ENCODE measurements at places on chromosomes 7 and 10.

- no peak for DNase-seq
These were observed 128.1 kb downstream of the BAMBI start for GRCh38 chr10:28805390-28805789.

GRCh38 chr7:24982917-24983316 is 2.9 kb upstream of the OSBPL3 start:
- DNase-seq, result no peak

DNA sequence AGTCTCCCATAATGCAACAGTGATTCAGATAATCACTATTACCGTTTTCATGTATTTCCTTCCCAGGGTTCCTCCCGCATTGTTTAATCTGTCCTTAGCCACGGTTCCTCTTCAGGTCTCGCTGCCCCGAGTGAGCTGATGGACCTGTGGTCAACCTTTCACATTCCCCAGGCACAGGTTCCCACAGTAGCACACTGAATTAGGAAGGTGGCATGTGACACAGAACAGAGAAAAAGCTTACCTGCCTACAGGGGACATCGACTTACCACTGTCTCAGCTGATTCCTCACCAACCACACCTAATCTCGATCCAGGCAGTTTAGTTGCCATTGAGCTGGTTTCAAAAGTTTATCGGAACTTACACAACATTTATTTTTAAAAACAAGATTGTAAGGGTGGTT is 72.2 kb downstream of the MTURN start:
- no peak for DNase-seq

GRCh38 chr7:116591202-116592040 is 66.6 kb downstream of the CAV1 start:
- no peak for DNase-seq

- peak; percentile 91 for DNase-seq
These were observed 169.3 kb downstream of the SH3PXD2A start for GRCh38 chr10:103685880-103686669.

DNA sequence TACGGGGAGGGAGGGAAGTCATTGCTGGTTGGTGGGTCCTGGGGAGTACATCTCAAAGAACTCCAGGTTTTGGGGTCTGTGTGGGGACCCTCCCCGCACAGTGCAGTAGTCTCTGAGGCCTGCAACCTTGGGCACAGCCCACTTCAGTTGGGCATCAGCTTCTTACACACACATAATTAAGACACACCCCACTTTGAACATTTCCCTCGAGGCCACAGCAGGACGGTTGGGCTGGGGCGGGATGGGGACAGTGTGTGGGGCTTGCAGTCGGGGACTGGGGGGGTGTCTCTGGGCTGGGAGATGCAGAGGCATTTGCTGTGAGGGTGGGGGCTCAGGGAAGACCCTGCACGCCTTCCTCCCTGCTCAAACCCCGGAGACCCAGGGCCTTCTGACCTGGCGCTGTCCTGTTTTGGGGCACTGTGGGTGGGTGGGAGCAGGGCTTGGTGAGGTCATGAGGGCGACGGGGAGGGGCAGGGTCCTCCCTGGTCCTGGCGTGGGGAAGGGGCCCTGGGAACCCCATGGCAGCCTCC is 1.3 kb downstream of the LFNG start:
- no peak for DNase-seq

GRCh38 chr10:123509338-123509737 is 156.8 kb upstream of the GPR26 start:
- no peak for DNase-seq

DNA sequence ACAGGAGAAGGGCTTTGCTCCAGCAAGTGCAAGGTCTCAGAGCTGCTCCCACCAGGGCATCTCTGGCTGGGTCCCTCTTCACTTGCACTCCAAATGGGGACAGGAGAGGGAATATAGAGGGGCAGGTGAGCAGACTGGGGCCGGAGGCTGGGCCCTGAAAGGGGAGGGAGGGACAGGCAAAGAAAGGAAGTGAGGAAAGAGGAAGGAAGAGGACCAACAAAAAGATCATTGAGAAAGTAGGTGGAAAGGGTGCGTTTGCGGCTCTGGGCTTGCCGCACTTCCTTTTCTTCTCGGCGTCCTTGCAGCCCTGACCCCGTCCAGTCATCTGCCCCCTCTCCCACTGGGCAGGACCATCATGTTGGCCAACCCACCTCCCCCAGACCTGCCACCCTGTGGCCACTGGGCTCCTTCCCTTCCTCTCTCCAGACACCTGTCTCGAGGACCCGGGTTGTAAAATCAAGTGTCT is 14.0 kb downstream of the ITPRIP start:
- no peak for DNase-seq

DNA sequence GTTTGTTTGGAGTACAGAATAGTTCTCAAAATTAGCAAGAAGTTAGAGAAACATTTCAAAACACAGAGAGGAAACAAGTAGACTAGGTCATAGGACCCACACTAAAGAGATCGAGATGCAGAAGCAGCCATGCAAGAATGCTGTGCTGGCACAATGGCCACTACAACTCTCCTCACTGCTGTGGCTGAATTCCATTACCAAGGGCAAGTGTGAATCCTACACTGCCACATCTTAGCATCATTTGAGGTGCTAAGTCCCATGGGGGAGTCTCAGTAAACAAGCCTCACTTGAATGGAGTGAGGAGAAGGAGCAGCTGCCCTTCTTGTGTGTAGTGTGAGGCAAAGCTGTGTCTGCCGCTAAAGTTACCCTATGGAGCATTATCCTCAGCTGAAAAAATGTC is 56.7 kb downstream of the PCLO start:
- DNase-seq, result no peak

DNA sequence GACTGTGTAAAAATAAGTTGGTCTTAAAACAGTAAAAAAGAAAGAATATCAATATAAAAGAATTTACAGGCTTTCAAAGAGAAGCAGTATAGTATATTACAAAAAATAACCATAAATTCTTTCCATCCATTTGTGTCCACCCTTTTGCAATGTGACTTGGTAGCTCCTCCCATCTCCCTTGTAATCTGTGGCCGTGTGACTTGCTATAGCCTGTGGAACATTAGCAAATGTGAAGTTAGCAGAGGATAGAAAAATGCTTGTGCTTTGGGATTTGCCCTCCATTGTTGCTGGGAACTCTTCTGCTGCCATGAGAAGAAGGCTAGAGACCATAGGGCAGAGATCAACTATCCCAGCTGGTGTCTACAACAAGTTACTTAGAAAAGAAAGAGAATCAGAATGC is 30.2 kb downstream of the KLHL7 start:
- DNase-seq, result no peak
